Stimulated activated CD4-positive, alpha-beta T cell treated with anti-CD3 and anti-CD28 coated beads, Interleukin-1b, Interleukin-23, amount 100 ng/mL, for 1 hour (primary cell): ENCODE measurements at places on chromosomes 12 and 14.

- no peak for DNase-seq
Measured at GRCh38 chr12:22206111-22206728, 128.3 kb downstream of the ST8SIA1 start.

DNA sequence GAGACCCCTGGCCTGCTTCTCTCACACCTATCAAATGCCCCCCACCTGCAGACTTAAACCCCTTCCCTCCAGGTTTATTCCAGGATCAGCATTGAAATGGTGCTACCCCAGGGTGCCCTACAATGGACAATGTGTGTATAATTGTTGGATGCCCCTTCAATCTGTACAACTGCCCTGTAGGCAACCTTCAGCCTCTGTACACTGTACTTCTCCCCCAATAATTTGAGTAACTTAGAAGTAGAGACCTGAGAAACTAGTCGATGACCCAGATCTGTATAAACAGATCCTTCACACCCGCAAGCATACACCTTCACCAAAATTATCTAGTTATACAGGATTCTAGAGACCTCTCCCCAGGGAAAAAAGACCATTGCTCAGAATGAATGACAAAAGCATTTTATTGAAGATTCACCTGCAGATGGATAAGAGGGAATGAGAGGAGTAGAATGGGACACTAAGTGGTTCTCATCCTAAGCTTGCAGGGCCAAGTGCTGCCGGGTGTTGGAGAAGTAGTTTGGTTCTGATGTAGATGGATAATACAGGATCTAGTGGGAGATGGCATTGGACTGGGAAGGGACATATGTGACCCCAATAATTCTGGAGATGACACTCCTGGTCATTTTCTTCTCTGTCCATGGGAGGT, 7.6 kb downstream of the KRT4 start:
- DNase-seq = no peak

DNA sequence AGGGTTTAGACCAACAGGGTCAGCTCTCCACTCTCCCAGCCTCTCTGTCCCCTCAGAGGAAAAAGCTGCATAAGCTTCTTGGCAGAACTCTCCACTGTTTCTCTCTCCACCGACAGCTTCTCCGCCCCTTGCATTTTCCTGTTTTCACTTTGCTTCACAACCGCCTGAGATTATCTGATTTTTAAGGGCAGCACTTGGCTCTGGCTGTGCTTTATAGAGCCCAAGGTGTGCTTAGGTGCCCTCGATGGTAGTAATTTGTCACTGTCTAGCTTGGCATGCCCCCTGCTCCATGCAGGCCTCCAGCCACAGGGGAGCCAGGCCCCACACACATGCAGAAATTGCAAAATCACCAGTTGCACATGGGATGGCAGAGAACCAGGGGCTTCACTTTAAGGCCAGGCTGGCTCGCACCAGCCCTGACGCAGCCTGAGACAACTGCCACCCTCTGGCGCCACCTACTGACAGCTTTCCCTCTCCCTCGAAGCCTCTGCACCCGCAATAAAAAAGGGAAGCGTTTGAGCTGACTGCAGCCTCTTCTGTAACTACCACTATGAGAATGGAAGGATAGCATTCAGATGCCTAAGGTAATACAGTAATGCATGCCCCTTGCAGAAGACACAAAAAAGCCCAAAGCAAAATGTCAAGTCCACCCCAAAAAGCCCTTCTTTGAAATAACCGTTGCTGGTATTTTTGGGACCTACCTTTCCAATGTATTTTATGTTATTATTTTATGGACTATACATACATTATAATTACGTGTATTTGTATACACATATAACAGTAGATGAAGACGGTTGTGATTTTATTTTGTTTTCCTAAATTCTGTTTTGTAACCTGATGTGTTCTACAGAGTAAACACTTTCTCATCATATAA, 32.0 kb upstream of the RIMBP2 start:
- peak; percentile 60 for DNase-seq

DNA sequence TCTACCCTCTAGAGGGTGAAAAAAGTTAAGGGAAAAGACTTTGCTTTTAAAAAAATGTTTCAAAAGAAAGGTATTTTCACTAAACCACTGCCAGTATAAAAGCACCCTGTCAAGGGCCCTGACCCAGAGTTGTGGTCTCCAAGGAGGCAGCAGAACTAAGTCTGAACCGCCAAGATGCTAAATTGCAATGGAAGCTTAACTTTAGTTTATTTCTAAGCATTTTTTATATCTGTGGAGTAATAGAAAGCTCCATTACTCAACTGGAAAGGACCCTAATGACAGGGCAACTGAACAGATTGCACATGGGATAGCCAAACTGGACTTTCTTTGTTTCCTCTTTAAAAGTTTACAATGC, 379.8 kb downstream of the NAV3 start:
- no peak for DNase-seq

DNA sequence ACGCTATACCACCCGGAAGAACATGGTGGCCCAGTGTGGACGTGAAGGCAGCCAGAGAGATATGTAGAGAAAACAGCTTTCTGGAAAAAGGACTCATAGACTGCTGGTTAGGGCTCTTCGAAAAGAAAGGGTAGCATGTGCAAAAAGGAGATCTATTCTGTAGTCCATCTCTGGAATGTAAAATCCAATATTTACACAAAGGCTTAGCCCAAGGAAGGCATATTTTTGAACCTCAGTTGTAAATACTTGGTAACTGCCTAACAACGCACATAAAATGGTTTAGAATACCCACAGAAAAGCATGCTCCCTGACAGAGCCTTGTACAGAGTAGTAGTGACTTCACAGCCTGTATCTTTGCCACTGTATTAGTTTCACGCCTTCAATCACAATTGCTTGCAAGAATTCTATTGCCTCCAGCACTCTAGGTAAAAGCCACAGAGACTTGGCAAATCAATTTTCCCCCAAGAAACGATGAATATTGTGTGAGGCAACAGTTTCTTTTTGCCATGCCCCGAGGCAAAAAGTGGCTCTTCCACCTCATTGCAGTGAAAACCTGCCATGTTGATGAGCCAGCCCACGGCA, 59.2 kb downstream of the TRIM9 start:
- no peak for DNase-seq

DNA sequence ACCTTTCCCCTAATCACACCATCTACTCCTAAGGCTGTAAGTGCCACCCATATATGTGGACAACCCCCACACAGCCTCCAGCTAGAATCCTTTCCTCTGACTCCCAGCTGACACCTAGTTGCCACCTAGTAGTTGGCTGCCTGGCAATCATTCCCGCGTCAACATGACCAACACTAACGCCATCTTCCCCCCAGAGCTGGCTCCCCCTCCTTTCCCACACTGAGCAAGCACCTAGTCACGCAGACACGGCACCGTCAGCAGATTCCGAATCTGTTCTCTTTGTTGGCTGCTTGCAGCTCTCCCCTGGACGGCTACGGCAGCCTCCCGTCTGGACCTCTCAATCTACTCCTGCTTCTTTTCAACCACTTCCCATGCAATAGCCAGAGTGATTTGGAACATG, 27.7 kb downstream of the UBR7 start:
- no peak for DNase-seq

GRCh38 chr14:77027538-77028383, 747 bp downstream of the IRF2BPL start:
- DNase-seq = no peak

DNA sequence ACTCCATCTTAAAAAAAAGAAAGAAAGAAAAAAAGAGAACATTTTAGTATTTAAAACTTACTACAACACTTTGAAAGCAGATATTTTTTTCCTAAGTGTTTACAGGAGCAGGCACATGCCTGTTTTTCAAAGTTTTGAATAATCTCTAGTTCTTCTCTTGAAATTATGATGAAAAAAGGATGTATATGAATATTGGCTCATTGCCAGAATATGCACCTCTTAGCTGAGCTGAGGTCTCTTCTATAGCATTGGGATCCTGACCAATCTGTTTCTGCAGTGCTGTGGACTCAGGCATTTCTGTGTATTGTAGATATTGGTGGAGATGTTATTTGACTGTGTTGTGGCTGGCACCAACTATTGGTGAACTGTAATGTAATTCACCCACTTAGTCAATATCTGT, 15.0 kb downstream of the TECPR2 start:
- no peak for DNase-seq

DNA sequence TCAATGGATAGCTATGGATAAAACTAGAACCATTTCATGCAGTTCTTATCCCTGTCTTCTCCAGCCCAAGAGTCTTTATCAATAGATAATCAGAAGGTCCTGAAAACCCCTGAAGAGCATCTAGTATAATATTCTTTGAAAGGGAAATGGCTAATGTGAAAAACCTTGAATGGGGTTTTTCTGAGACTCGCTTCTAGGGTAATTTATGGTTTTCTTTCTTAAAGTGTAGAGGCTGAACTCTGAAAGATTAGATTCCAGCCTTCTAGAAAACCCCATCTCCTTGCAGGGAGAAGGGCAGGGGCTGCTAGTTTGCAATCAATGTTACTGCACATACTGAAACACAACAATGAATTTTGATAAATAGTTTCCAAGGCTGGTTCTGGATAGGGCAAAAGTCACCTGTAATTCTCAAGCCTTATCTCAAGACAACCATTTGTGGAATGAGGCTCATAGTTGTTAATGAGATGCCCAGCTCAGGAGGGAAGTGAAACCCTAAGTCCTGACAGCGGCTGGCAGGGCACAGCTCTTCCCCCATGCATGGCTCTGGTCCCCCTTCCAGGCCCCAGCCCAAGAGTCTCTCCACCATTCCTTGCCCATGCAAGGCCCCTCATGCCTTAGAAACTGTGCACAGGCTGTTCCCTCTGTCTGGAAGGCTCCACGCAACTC, 33.7 kb upstream of the PYGL start:
- DNase-seq = no peak

DNA sequence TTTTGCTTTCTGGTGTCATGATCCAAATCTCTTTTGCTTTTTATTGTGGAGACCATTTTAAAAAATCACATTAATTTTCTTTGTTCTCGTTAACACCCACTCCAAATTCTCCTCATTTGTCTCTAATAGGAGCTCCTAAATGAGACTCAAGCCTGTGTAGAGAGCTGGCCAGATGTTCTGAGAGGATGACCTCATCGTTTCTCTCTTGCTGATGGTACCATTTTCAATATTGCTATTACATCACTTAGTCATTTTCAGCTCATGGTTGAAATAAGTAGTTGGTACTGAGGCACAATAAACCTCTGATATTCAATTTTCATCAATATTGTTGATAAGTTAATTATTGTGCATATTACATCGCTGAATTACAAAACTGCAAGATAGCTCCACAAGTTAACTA, 31.5 kb downstream of the SPTB start:
- no peak for DNase-seq

- no peak for DNase-seq
Measured at GRCh38 chr14:65356327-65356836, 56.1 kb upstream of the FUT8 start.

GRCh38 chr14:65206448-65207096, 104.3 kb upstream of the MAX start:
- DNase-seq = no peak

DNA sequence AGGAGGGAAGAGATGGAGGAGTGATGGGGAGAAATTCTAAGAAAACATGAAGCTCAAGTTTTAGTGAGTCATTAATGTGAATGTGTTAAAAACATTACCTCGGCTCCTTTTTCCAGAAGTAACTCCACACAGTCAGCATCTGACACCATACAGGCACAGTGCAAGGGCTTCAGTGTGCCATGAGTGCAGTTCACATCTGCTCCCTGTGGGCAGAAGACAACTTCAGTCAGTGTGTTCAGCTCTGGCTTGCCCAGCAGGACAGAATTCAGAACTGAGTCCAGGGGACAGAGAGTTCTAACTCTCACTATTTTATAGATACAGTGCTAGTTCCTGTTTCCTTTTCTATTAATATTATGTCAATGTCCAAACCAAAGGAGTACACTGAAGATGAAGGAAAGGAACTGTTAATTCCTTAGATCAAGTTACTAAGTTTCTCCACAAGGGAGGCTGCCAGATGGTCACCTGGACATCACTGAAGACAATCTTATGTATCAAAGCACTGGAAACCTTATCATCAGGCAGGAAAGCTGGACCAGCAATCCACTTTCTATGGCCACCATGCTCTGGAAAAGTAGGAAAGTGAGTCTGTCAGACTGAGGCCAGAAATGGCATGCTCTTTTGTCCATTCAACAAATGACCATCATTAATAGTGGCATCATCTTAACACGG, 6.1 kb downstream of the ASB8 start:
- DNase-seq = no peak

GRCh38 chr12:110282956-110283817, 2.1 kb downstream of the ATP2A2 start:
- no peak for DNase-seq

DNA sequence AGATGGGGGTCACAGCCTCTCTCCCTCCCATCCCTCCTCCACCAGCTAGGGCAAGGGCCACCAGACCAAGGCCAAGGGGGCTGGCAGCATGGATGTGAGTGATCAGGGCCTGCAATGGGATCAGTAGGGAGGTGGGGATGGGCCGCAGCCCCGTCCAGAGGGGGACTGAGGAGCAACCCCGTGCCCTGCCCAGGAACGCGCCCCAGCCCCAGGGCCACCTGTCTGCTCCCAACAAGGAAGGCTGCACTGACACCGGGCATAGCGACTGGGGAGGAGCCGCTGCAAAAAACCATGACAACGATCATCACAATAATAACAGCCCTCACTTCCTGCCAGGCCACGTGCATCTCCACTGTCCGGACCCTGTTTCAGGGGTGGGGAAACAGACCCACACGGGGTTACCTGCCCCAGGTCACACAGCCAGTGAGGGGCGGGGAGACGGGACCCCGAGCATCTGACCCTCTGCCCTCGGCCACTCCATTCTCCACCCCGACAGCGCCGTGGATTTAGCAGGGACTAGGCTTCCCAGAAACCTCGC, 24.3 kb downstream of the NCOR2 start:
- DNase-seq = no peak

DNA sequence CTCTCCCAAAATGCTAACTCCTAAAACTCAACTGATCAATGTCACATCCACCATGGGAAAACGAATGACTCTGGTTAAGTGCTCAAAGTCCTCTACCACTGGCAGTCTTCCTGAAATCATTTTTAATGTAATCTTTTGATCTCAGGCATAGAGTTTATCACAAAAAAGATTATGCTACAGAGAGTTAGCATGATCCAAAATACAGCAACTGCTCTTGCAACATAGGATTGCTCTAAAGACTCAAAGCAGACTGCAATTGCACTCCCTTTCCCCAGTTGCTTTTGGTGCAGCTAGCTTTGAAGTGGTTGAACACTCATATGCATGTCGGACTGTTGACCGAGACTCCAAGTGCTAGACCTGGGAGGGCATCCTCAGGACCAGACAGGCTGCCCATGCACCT, 109.3 kb downstream of the C12orf42 start:
- DNase-seq = no peak
